ENCODE measurements at places on chromosomes 7 and 10.

DNA sequence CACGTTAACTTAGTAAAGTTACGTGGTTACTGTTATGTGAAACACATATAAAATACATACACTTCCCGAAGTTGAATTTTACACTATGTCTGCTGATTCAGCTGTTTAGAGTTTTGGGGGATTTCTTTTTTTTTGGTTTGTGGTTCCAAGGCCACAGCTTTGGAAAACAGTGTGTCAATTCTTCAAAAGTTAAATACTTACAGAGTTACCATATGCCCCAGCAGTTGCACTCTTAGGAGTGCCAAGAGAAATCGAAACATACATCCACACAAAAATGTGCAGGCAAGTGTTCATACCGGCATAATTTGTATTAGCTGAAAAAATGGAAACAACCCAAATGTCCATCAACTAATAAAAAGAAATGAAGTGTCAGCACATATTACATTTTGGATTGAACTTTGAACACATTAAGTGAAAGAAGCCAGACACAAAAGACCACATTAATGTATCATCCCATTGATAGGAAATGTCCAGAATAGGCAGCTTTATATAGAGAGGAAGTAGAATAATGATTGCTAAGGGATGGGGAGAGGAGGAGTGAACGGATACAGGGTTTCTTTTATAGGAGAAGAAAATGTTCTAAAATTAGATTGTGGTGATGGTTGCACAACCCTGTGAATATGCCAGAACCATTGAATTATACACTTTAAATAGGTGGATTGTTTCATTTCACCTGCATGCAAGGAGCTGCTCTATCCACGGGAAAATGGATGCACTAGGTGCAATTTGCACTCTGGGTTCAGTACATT lies 17.6 kb downstream of the APBB1IP start:
- DNase-seq: no peak

GRCh38 chr7:111393011-111393754 lies 169.1 kb downstream of the IMMP2L start:
- no peak for DNase-seq

DNA sequence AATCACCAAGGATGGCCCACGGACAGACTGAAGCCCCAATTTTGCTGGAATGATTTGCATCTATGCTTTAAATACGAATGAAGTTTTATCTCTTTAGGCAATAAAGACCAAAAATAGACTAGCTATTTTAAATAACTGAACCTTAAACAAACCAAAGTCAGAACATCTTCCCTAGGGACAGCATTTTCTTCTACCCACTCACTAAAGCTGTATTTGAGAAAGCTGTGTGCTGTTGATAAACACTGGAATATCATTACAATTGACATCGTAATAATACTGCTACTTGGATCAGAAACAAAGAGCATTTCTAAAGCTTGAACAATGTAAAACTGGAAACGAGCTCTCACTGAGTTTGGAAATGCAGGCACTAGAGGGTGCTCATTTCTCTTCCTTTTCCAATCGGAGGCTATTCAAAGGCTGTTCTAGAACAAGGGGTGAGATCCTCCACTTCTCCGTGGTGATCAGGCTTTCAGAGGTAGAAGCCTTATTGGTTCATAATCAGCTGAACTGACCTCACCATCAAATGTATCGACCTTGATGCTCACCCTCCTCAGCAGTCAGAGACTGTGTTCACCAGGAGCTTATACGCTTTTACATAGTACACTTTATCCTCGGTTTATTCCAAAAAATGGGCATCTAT lies 225.3 kb upstream of the PRSS1 start:
- no peak for DNase-seq

DNA sequence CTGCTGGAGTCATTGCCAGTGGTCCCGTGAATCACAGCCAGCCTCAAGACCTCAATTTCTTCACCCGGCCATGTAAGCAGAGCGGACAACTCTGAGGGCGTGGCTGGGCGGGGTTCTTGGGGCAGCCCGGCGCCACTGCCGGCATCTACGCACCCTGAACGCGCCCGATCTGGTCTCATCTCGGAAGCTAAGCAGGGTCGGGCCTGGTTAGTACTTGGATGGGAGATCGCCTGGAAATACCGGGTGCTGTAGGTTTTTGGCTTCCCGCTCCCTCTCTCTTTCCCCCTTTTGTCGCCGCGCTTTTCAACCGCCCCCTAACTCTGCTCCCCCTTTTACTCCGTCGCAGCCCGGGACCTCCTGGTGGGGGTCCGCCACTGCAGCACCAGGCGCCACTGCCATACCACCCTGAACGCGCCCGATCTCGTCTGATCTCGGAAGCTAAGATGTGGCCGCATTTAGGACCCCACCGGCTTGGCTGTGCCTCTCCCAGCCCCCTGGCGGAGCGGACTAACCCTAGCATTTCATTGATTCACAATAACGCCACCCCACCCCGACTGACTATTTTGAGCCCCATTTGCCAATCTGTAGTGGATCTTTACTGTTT lies 25.3 kb downstream of the GARIN1A start:
- no peak for DNase-seq

GRCh38 chr10:101660256-101660655 lies 34.7 kb downstream of the FBXW4 start:
- DNase-seq: no peak
